ENCODE measurements at places on chromosomes 11 and 22.

DNA sequence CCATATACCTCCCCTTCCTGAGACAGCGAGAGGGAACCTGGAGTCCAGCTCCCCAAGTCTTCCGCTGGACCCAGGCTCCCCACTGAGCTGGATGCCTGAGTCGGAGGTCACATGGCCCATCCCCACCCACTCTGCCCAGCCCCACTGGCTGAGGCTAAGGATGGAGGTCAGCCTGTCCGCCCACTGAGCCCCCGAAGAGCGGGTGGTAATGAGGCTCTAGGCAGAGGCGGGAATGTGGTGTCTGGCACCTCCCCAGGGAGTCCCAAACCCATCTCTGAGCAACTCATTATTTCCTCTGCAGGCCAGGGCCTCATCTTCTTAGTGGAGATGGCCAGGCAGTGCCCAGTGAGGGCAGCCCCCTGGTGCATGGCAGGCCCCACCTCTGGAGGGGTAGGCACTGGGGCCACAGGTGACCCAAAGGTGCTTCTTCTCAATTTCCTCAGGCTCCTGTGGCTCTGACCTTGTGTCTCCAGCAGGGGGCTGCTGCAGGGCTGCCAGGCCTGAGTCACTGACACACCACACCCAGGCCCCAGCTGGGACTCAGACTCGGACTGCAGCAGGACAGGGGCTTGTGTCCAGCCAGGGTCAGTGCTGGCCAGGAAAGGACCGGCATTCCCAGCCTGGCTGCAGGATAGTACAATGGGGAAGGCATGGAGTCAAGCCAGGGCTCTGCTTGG is 10.2 kb upstream of the PDE2A start:
- peak; percentile 67 for DNase-seq

GRCh38 chr11:35322318-35322979 is 96.9 kb downstream of the SLC1A2 start:
- DNase-seq = no peak

GRCh38 chr22:34064696-34065095 is 144.4 kb upstream of the LARGE1 start:
- no peak for DNase-seq

GRCh38 chr11:71999362-71999761 is 653 bp downstream of the IL18BP start:
- no peak for DNase-seq

DNA sequence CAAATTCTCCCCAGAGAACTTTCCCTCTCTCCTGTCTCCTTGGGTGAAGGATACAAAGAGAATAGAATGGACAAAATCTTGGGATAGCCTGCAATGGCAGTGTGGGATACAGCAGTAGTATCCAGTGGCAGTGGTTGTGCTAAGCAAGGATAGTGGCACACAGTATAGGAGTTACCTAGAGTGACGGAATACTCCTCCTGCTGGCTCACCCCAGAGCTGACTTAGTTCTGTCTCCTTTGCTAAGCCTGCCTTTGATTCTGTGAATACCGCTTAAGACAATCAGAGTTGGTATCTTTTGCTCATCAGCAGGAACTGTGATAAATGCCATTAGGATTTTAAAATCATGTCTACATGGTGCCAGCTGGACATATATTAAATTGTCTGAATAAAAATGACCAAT is 404.3 kb downstream of the JRKL start:
- no peak for DNase-seq

GRCh38 chr22:48579928-48580309 is 1247.8 kb downstream of the BRD1 start:
- DNase-seq = no peak

DNA sequence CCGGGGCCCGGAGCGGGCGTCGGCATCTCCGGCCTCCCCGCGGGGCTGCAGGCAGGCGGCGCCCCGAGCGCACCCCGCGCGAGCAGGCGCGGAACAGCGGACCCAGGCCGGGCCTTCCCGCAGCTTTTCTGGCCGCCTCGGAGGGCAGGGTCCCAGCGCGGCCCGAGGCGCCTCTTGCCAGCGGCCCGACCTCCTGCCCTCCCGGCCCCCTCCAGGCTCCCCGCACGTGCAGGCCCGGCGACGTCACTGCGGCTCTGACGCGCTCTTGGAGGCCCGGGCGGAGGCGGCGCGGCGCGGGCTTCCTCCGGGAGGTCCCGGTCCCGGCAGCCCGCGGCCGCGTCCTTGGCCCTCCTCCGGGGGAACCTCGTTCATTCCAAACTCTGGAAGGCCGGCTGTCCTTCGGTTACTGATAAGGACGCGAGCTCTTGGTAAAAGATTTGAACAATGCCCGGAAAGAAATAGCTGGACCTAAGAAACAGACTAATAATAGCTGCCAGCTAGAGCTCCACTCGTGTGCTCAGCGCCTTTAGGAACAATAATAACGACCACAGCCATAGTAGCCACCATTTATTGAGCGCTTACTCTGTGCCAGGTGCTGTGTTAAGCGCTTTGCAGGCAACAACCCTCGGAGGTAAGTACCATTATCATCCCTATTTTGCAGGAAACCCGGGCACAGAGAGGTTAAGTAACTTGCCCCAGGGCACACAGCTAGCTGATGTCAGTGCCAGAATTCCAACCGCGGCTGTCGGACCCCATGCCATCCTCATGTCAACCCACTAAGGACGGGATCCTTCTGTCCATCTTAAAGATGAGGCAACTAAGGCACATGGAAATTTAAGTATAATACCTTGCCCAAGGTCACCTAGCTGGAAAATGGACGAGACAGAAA is 39.1 kb upstream of the CREB3L1 start:
- peak; percentile 60 for DNase-seq

- DNase-seq = no peak
These were observed 27.6 kb upstream of the PPFIA1 start for GRCh38 chr11:70242885-70243284.

GRCh38 chr22:50044485-50045118 is 13.5 kb downstream of the TTLL8 start:
- DNase-seq = no peak

DNA sequence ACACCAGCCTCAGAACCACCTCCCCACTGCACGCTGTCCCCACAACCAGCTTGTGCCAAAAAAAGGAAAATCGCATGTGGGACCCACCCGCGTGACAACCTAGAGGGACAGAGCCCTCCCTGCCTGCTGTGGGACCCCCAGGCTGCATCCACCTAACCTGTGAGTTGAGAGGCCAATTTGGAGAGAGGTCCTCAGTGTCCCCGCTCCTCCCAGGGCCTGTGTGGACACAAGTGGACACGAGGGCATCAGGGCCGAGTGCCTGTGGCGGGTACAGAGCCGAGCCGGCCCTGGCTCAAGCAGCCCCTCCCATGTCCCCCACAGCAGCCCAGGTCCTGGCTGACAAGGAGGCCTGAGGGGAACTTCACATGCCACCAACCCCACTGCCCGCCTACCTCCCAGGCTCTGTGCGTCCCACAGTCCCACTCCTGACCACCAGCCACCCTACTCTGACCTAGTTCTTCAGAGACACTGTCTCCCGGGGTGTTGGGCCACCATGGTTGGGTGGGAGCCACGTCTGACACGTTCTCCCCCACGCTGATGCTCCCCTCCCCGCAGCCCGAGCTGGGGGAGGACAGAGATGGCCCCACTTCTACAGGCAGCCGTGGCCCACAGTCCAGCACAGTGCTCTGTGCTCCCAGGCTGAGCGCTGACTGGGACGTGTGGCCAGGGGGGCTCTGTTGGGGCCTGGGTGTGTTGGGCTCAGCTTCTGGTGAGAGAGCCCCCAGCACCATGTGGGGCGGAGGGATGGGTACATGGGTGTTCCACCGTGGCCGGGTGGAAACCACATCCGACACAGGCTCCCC is 19.2 kb downstream of the SELENOO start:
- no peak for DNase-seq

DNA sequence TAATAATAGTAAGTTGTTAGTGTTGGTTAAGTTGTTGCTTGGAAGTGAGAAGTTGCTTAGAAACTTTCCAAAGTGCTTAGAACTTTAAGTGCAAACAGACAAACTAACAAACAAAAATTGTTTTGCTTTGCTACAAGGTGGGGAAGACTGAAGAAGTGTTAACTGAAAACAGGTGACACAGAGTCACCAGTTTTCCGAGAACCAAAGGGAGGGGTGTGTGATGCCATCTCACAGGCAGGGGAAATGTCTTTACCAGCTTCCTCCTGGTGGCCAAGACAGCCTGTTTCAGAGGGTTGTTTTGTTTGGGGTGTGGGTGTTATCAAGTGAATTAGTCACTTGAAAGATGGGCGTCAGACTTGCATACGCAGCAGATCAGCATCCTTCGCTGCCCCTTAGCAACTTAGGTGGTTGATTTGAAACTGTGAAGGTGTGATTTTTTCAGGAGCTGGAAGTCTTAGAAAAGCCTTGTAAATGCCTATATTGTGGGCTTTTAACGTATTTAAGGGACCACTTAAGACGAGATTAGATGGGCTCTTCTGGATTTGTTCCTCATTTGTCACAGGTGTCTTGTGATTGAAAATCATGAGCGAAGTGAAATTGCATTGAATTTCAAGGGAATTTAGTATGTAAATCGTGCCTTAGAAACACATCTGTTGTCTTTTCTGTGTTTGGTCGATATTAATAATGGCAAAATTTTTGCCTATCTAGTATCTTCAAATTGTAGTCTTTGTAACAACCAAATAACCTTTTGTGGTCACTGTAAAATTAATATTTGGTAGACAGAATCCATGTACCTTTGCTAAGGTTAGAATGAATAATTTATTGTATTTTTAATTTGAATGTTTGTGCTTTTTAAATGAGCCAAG is 2.7 kb downstream of the NEAT1 start:
- peak; percentile 95 for DNase-seq

GRCh38 chr11:39365809-39366436 is 2093.5 kb downstream of the LRRC4C start:
- DNase-seq = no peak

GRCh38 chr11:122453586-122453985 is 201.9 kb upstream of the UBASH3B start:
- DNase-seq = no peak

DNA sequence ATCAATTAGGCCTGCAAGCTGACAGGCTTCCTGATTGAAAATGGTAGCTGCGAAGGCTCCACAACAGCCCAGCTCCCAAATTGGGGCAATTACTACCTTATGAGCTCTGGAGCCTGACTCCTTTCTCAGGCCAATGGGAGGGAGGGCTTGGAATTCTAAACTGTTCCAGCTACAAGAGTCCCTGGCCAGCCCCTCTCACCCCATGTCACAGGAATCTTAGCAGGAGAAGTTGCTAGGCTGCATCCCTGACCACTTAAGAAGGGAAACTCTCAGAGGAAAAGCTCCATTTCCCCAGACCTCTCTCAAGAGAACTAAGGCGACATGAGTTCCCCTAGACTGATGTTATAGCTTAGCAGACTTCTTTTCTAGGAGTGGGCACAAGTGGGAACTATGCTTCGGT is 4.9 kb downstream of the LRP4 start:
- no peak for DNase-seq

- no peak for DNase-seq
These were observed 61.6 kb downstream of the DSCAML1 start for GRCh38 chr11:117735350-117735977.

DNA sequence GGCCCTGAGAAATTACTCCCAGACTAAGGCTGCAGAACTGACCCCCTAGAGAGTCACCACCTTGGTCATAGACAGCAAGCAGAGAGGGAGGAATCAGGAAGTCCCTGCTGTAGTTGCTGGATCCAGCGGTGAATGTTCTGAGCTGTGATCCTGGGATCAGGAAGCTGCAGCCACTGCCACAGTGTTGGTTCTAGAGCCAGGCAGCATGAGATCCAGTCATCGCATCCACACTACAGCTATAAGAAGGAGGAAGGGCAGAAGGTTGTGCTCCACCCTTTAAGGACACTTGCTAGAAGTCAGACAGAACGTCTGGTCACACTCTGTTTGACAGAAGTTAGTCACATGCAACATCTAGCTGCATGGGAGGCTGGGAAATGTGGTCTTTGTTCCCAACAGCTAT is 104.7 kb upstream of the OR4B1 start:
- DNase-seq = no peak

DNA sequence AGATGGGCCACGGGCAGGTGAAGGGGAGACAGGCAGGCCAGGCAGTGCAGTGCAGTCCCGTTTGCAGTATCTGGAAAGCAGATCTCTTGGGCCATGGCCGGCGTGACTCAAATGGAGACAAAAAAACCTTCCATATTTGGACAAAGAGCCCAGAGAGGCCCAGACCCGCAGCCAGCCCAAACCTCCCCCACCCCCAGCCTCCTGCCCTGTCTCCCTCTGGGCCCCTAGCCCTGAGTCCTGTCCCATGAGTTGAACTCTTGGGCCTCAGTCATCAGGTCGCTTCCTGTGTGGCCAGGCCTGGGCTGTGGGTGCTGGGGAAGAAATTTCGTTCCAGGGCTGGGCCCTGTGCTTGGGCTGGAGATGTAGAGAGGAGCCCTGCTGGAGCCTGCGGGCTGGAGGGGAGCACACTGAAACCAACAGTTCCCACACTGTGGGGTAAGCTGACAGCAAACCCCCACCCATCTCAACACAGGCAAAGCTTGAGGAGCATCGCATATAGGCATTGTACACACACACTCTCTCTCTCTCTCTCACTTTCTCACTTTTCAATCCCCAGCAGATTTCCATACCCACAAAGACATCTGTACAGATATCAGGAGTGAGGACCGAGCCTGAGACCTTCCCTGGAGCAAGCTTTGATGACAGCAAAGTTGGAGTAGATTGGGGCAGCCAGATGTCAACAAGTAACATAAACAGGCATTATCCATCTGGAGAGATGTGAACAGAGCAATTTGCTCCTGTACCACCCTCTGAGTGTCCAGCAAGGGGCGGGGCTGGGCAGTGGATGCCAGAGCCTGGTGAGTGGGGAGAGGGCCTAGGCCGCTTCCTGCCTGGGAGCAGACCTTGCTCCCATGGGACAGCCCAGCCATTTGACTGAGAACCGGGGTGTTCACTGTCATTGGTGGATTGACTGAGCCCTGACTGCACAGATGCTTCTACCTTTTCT is 17.2 kb downstream of the ARHGEF17 start:
- DNase-seq = no peak

- DNase-seq = no peak
These were observed 836.2 kb downstream of the DLG2 start for GRCh38 chr11:84790849-84791427.

DNA sequence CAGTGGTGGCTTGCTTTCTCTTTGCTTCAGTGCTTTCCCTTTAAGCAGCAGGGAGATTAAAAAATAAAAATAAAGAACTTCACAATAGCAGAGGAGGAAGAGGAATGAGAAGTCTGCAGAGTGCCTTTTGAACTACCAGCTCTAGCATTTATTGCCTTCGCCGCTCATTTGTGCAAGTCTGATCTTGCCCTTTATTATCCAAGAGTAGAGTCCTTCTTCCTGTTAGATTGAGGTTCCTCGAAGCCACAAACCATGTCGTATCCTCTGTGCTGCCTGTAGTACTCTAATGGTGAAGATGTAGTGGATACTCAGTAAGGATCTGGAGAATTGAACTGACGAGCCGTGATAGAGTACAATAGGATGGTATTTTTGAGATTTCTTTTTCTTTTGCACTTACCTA is 101.2 kb upstream of the RAG2 start:
- no peak for DNase-seq

DNA sequence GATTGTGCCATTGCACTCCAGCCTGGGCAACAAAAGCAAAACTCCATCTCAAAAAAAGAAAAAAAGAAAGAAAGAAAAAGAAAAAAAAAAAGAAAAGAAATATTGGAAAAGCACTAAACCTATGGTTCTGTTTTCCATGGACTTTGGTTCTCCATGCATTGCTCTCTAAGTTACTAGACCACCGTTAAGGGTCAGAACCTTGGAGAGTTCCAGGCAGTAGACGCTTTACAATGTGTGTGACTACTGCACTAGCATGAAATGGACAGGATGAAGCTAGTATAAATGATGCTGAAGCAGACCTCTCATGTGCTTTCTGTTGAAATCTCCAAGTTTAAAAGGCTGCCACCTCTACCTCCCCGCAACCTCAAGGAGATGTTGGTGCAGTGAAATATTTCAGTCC is 63.5 kb downstream of the SIK2 start:
- no peak for DNase-seq

- DNase-seq = no peak
These were observed 370.4 kb upstream of the ANO3 start for GRCh38 chr11:25961539-25961938.

Measured in hematopoietic multipotent progenitor cell treated with erythropoietin and hydrocortisone succinate and interleukin-3 and kit ligand, for 17 days (in vitro differentiated cells).